ENCODE measurements at places on chromosomes 6 and 20.

- DNase-seq: no peak
Observed at GRCh38 chr6:144725736-144726522, 440.8 kb downstream of the UTRN start.

DNA sequence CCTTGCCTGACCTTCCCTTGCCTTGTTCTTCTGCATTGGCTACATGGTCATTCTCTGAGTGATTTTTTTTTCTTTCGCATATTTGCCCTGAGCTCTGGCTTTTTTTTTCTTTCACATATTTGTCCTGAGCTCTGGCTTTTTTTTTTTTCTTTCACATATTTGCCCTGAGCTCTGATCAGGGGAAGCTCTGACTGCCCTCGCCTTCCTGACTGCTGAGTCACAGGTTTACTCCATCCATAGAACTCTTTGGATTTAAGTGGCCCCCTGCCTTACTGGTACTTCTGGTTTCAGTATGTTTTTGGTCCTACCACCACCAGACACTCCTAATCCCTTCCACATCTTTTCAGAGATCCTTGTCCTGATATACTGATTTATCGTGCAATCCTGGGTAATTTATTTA is 201.1 kb downstream of the OGFRL1 start:
- DNase-seq: no peak

DNA sequence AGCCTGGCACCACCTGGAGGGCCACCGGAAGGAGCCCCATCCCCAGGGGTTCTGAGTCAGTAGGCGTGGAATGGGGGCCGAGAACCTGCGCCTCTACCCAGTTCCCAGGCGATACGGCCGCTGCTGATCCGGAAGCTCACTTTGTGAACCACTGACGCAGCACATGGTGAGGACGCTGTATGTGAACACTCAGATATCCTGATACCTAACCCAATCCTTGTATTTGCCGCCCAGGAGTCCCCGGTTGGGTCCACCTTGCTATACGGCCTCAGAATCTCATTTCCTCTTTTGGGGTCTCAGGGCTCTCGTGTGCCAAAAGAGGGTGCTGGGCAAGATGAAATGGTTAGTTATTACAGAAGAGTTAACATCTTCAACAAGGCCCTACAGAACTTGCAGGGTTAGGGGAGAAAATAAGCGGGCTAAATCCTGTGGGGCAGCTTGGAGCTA is 604 bp upstream of the RAB5IF start:
- DNase-seq: peak; percentile 33

GRCh38 chr20:57528148-57528547 is 3.2 kb upstream of the CTCFL start:
- DNase-seq: no peak

DNA sequence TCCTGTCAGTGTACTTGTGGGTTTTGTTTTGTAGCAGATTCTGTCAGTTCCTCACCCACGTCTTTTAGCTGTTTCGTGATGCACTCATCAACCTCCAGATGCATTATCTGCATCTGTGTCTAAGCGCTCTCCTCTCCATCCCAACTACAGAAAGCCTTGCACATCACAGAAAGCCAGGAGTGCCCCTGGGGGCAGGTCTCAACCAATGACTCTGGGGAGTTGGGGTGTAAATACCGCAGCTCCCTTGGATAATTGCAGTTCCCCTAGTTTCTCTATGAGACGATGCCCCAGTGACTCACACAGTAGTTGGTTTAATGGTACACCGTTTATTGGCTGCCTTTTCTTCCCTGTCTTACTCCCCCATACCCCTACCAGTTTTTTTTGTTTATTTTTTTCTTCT is 158.1 kb downstream of the SOX4 start:
- DNase-seq: no peak

- no peak for DNase-seq
Observed at GRCh38 chr20:1890469-1891262, 4.5 kb upstream of the SIRPA start.

GRCh38 chr6:21349834-21350233 is 243.7 kb upstream of the SOX4 start:
- DNase-seq: no peak

- no peak for DNase-seq
Observed at GRCh38 chr20:61387204-61387953, 135.3 kb downstream of the CDH4 start.

DNA sequence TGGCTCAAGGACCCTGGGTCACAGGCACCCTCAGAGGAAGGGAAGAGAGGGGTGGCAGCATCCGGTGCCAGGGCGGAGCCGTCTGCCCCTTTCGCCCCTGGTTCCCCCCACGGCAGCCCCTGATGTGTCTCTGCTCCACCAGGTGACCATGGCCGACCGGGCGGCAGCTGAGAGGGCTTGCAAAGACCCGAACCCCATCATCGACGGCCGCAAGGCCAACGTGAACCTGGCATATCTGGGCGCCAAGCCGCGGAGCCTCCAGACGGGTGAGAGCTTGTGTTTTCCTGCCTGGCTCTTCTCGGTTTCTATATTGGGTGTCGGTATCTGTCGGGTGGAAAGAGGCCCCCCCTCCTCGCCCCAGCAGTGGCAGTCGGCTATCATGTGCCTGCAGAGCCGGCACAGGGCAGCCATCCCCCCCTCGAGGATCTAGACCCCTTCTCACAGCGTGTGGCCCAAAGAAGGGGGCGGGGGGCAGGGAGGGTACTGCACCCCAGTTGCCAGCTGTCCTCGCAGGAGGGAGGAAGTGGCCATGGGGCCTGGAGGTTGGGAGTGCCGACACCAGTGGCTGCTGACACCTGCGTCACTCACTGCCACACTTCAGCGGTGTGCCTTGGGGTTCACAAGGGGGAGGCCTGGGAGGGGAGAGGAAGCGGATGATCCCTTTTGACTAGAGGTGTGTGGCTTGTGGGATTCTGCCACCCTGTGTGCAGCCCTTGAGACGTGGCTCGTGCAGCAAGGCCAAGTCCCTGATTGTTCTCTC is 1.5 kb downstream of the RBM38 start:
- peak; percentile 55 for DNase-seq

DNA sequence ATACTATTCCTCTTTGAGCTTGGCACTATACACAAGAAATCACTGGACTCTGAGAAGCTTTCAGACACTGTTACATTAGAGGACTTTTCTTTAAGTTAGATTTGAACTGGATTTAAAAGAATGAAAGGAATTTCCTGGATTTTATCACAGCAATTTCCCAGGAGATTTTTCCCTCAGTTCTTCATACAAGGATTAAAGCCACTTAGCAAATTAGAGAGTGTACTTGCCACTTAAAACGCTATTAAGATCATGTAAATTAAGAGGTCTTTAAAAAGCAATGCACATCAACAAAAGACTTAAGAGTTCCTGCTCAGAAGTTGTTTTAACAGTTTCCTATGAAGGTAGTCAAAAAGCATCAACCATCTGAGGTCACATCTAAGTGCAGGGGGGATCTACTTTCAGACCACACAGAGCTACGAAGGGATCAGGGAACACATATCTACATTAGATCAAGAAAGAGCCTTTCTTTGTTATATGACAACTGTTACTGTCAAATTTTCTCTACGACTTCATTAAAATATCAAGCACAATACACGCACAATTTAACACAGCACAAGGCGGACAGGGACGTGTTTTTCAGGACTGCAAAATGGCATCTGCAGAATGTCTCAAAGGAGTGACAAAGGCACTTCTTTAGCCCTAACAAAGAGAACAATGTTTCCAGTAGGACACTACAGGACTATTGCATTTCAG is 65.8 kb downstream of the EPB41L2 start:
- no peak for DNase-seq

- no peak for DNase-seq
Observed at GRCh38 chr20:19435316-19435715, 222.9 kb downstream of the SLC24A3 start.
